NCI-H1694 (cell line): ENCODE measurements at places on chromosomes 6 and 20.

DNA sequence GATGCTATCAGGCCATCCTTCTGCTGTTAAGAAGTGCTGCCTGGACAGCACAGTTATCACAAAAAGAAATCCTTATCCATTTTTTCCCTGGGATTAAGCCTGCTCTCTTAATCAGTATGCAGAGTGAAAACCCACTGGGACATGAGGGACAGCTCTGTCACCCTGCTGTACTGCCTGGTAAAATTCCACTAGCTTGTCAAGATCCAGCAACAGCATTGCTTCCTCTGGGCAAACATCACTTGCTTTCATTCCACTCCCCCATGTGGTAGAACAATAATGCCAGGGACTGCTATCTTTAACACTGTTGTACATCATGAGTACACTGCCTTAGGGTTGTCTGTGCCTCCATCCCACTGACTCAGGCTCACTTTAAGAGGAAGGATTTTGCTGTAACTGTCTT lies 331.3 kb downstream of the KIF16B start:
- no peak for DNase-seq

DNA sequence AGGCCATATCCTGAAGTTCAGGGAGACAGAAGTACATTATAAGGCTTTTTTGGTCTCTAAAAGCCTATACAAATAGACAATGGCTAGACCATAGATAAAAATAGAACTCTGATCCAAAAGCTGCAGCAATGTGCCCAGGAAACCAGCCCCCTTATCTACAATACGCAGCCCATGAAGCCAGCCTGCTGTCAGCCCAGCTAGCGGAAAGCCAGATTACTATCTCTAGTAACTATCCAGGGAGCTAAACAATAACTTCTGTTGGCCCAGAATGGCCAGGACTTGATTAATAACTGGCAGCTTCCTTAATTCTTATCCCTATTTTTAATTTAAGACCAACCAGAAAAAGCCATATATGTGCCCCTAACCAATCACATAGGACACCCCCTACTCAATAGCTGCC lies 160.4 kb upstream of the SMLR1 start:
- no peak for DNase-seq

GRCh38 chr6:80282913-80283554 lies 176.6 kb downstream of the BCKDHB start:
- DNase-seq = no peak

DNA sequence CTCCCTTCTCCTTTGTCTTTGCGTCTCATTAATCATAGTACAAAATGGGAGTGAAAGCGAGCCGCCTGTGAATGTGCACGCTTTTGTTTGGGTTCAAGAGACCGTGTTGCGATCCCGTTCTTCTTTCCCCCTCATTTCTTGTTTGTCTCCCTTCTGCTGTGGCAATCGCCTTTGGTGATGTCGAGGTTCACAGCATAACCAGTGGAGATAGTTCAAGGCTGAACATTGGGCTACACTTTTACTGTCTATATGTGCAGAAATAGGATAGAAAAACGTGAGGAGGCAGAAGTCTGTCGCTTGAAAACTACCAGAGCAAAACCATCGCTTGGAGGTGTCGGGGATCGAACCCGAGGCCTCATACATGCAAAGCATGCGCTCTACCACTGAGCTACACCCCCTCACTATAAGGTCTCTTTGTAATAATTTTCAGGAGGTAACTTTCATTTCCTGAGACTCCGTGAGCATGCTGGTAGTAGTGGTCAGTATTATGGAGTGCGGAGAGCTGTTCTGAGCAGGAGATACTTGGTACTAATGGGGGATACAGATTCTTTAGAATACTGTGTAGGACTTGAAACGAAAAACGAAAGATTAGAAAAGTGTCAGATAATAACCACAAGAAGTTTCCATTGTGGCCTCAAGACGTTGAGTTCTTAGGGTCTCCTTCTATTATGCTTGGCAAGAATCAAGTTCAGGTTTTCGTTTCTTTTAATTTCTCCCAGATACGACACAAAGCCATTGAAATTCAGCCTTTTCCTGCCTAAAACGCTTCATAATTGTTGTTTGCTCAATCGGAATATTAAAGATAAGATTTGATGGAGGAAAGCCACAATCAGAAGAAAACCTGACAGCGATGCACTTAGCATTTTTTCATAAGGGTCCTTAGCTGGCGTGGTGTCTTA lies 106.6 kb downstream of the TRIM27 start:
- peak; percentile 79 for DNase-seq

GRCh38 chr6:45555981-45556771 lies 178.4 kb upstream of the SUPT3H start:
- DNase-seq = no peak

DNA sequence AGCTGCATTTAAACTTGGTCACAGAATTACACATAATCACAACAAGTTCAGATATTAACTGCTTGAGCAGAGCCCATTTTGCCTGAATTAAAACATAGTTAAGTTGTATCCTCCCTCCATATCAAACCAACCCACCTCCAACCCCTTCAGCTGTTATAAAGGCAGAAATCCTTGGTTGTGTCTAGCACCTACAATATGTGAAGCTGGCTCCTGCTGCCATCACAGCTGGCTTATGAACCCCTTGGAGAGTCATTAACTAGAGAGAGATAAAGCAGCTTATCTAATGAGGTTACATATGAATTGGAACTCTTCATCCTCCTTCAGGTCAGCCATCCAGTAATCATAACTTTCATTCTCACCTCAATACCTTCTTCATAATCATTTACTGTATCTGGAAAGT lies 101.8 kb downstream of the EPHA7 start:
- no peak for DNase-seq

DNA sequence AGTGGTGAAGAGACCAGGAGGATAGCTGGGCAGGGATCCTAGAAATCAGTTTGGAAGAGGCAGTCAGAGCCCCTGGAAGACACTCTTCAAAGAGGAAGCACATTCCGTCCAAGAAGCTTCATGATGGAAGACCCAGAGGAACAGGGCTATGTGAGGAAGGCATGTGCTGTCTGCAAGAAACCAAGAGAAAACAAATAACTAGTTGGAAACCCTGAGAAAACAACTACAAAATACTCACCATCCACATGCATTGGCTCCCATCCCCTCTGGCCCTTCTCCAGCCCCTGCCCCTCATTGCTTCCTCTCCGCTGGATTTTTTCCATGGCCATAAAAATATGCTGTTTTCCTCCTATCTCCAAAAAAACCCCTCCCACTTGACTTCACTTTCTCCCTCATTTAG lies 40.9 kb upstream of the SMOC2 start:
- no peak for DNase-seq

DNA sequence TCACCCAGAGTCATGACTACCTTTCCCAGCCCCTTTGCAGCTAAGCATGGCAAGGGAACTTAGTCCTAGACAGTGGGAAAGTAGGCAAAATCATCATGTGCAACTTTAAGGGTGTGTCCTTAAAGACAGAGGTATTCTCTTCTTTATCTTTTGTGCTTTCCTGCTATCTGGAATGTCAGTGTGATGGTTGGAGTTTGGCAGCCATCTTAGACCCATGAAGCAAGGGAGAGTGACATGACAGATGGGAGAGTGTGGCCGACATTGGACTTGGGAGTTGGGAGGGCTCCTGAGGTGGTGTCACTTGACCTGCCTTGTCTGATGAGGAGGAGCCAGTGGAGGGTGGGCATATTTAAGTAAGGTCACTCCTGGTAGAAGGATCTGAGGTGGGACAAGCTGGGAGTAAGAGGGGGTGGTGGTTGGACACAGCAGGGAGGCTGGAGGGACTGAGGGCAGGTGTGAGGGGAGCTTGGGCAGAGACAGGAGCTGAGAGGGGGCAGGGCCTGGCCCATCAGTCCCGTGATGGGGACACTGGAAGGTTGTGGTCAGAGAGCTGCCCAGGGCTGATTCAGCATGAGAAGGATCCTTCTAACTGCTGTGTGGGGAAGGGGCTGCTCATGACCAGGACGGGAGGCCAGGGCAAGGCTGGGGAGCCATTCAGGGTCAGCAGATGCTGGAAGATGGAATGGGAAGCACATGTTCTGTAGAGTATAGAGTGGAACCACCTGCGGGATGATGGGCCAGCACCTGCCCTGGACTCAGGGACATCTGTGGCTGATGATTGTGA lies 29.5 kb upstream of the SULF2 start:
- no peak for DNase-seq

DNA sequence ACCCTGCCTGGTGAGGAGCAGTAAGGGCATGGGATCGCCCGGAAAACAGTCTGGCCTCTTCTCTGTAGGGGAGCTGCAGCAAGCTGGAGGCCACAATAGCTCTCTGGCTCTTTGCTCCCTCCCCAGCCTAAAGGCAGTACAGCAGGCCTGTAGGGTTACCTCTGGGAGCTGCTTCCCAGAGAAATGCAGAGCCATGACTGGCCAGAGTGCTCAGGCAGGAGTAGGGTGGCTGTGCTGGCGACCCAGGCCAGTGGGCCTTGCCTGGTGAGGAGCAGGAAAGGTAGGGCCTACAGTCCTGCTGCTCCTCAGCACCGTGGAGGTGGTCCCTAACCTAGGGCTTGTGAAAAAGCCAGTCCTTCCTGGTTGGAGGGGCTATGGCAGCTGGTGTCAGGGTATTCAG lies 129.9 kb upstream of the CHD6 start:
- DNase-seq = no peak

DNA sequence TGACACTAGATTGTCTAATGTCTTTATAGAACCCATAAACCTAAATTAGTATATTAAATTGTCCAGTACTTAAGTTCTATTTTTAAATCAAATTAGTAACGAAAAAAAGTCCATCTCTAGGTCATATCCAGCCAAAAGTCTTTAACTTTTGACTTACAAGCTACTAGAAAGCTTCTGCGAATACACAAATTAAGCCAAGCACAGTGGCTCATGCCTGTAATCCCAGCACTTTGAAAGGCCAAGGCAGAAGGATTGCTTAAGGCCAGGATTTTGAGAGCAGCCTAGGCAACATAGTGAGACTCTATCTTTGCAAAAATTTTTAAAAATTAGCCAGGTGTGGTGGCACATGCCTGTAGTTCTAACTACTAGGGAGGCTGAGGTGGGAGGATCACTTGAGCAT lies 420.4 kb upstream of the PLCB4 start:
- DNase-seq = no peak

DNA sequence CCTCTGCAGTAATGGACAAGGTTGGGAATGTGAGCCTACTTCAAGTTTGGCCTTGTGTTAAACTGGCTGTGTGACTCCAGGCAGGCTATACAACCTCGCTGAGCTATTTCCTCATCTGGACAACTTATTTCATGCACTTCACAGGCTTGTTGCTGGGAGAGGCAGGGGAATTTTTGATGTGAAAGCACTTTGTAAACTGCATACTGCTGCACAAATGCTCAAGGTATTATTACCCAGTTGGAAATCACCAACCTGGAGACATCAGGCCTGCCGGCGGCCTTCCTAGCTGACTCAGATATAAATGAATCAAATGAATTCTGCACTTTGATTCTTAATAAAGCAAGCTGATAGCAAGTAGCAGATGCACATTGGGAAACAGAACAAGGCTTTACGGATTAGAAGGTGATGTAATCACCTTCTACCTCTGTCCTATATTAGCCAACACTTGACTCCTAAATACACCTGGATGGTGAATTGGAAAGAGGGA lies 10.1 kb downstream of the JARID2 start:
- DNase-seq = no peak

- no peak for DNase-seq
These were observed 15.7 kb downstream of the BRD2 start for GRCh38 chr6:32983964-32984621.

GRCh38 chr6:128241216-128241615 lies 279.2 kb downstream of the PTPRK start:
- no peak for DNase-seq

DNA sequence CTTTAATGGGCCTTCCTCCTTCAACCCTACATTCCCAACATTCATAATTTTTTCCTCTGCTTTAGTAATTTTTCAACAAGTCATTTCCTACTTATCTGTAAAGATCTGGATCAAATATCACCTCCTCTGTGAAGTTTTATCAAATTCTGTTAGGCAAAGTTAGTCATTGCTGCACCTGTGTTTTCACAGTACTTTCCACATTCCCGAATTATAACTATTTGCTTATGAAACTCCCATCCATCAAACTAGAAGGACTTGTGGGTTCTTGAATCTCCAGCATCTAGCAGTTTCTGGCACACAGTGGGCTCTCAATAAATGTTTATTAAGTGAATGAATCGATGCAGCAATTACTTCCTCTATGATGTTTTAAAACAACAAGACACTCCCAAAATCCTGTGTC lies 257.6 kb downstream of the HDGFL1 start:
- DNase-seq = no peak

GRCh38 chr6:106694343-106694742 lies 65.0 kb downstream of the QRSL1 start:
- DNase-seq = no peak

DNA sequence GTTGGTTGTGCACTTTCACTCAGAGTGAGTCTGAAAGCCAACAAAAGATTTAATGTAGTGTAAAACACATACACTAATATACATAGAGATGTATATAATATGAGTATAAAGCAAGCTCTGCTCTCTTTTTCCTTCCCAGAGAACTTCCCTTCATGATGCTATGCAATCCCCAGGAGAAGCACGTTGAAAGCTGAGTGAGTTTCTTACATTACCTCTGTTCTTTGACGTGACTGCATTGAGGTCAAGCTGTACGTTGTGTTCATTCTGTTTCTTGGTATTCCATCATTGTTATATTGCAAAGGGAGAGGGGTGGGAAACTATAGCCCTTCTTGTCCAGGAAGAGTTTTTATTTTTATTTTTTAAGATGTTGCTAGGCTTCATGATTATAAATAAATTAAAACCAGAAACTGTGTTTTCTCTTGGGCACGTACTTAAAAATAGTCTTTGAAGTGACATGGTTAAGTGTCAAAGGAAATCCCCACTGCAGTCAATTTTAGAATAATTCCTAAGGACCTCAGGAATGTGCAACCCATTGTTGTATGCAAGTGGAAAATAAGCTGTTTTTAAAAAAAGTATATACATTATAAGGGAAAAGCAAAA lies 651.0 kb downstream of the CD109 start:
- DNase-seq = no peak

- DNase-seq = no peak
These were observed 91.1 kb upstream of the PLN start for GRCh38 chr6:118456982-118457381.

- DNase-seq = no peak
These were observed 562.2 kb upstream of the IMPG1 start for GRCh38 chr6:76634695-76635094.

GRCh38 chr6:10154251-10154650 lies 260.6 kb downstream of the TFAP2A start:
- no peak for DNase-seq

- DNase-seq = no peak
These were observed 2.4 kb downstream of the C6orf132 start for GRCh38 chr6:42140032-42140431.

DNA sequence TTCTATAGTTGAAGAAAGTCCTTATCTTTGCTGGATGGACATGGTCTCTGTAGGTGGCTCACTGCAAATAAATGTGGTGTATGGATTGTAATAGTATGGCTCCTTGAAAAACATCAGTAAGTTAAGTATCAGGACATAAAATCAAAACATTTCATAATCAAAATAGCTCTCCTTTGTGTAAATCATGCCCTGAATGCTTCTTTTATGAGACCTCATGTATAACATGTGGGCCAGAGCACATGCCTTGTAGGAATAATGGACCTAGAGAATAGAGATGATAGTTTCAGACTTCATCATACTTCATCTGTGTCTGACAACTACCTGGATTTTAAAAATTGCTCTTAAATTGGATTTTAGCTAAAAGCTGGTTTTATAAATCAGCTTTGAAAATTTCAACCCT lies 159.9 kb downstream of the ASCC3 start:
- DNase-seq = no peak

- no peak for DNase-seq
These were observed 107.8 kb downstream of the NFATC2 start for GRCh38 chr20:51434580-51435247.
